Osteoblast (primary cell): ENCODE measurements at places on chromosomes 2 and 18. TPM values are rescaled to one million over a fixed set of nuclear protein-coding genes. Genes with fewer than 3 reads are reported as not detected.
A peak's percentile ranks its signal among the peaks of the same experiment; 100 is the strongest.

DNA sequence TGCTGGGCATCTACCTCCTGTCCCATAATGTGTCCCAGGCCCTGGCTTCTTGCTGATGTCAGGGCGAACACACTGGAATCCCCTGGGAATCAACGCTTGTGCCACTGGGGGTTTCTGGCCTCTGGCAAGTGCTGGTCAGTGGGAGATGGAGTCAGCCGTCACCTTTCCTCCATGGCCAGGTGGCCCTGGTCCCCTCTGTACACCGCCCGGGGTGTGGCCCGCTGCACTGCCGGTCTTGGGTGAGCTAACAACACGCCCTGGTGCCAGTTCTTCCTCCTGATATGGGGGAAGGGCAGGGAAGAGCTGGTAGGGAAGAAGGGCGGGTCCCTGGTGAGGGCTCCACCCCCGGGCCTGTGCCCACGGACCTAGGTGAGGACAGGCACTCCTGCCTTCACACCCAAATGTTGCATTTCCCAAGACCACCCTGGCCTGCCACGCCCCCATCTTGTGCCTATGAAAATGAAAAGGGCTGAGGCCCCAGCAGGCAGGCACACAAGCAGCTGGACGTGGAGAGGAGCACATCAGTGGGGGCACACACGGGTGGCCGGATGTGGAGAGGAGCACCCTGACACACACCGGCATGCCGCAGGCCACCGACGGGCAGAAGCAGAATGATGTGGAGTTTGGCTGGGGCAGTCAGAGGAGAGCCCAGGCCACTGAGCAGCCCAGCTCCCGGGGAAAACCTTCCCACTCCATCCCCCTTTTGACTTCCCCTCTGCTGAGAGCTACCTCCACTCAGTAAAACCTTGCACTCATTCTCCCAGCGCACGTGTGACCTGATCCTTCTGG is 140.5 kb downstream of the ASB1 start:
- no peak for DNase-seq
- peaks cover 45% of the 10 kb centered on the region for H3K27me3 ChIP-seq
- H3K27ac ChIP-seq = no peak overlapping the region
- H3K4me3 ChIP-seq = no peak overlapping the region

The SP140L gene
- 15.6 and 18.6 TPM in 2 replicates for total RNA-seq

- H3K4me1 ChIP-seq = no peaks in the 10 kb centered on the region
- no peaks in the 10 kb centered on the region for H3K27me3 ChIP-seq
- no peak for DNase-seq
- H3K36me3 ChIP-seq = no peaks in the 10 kb centered on the region
- H3K4me3 ChIP-seq = no peak overlapping the region
- no peak overlapping the region for H3K27ac ChIP-seq
Measured at GRCh38 chr2:147614979-147615470, 229.8 kb upstream of the ACVR2A start.

GRCh38 chr2:158403237-158403636 is 53.3 kb downstream of the CCDC148 start:
- H3K36me3 ChIP-seq = no peaks in the 10 kb centered on the region
- H3K4me1 ChIP-seq = peaks cover 4% of the 10 kb centered on the region
- no peak for DNase-seq
- H3K27ac ChIP-seq = no peak overlapping the region
- no peak overlapping the region for H3K4me3 ChIP-seq
- no peaks in the 10 kb centered on the region for H3K27me3 ChIP-seq

DNA sequence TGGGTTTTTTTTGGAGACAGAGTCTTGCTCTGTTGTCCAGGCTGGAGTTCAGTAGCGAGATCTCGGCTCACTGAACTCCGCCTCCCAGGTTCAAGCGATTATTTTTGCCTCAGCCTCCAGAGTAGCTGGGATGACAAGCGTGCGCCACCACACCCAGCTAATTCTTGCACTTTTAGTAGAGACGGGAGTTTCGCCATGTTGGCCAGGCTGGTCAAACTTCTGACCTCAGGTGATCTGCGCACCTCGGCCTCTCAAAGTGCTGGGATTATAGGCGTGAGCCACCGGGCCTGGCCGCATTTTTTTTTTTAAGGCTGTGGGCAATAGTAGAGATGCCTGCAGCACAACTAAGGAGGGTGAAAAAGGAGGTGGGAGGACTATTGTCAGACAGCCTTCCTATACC is 41.7 kb upstream of the ZNF532 start:
- no peak for DNase-seq
- H3K4me1 ChIP-seq = no peaks in the 10 kb centered on the region
- no peak overlapping the region for H3K4me3 ChIP-seq

DNA sequence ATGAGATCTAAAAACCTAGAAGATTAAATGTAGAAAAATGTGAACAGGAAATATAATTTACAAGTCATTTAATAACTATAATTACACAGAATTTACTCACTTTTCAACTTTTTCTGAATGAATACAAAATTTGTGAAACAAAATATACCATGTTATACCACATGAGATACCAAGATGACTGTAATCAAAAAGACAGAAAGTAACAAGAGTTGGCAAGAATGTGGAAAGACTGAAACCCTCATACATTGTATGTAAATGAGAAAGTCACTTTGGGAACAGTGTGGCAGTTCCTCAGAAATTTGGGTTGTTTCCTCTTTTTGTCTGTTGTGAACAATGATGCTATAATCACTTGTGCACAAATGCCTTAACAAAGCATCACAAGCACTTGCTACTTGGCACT is 145.4 kb upstream of the ZNF804A start:
- no peak overlapping the region for H3K27ac ChIP-seq
- H3K4me3 ChIP-seq = no peak overlapping the region
- H3K36me3 ChIP-seq = no peaks in the 10 kb centered on the region
- no peaks in the 10 kb centered on the region for H3K27me3 ChIP-seq
- H3K4me1 ChIP-seq = no peaks in the 10 kb centered on the region

GRCh38 chr2:226066391-226066790 is 666.9 kb downstream of the NYAP2 start:
- H3K36me3 ChIP-seq = no peaks in the 10 kb centered on the region
- DNase-seq = no peak
- H3K4me3 ChIP-seq = no peak overlapping the region
- no peak overlapping the region for H3K27ac ChIP-seq

The LRATD1 gene
- total RNA-seq = 5.8 and 10.0 TPM in 2 replicates

GRCh38 chr2:132470746-132471145 is 54.1 kb downstream of the GPR39 start:
- H3K36me3 ChIP-seq = no peaks in the 10 kb centered on the region
- H3K27ac ChIP-seq = no peak overlapping the region
- H3K4me1 ChIP-seq = no peaks in the 10 kb centered on the region

DNA sequence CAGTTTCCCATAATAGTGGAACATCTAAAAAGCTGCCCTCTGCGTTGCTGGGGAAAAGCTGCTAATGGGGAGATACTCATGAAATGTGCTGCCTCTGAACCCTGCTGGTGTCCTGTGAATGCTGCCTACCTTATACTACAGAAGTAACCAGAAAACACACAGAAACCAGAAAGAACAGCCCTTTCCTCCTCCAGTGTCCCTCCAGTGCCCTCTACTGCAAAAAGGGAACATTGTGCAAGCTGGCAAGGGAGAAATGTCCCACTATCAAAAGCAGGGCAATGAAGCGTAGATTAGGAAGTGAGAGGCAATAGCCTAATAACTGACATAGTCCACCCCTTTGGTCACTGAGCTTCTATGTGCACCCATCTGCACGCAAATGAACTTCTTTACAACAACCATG is 162.7 kb upstream of the ETAA1 start:
- no peaks in the 10 kb centered on the region for H3K27me3 ChIP-seq
- no peak overlapping the region for H3K4me3 ChIP-seq
- no peaks in the 10 kb centered on the region for H3K36me3 ChIP-seq
- no peak overlapping the region for H3K27ac ChIP-seq

The ARID5A gene
- 7.6 and 9.7 TPM in 2 replicates for total RNA-seq

The MERTK gene
- total RNA-seq = 0.59 and 0.72 TPM in 2 replicates

DNA sequence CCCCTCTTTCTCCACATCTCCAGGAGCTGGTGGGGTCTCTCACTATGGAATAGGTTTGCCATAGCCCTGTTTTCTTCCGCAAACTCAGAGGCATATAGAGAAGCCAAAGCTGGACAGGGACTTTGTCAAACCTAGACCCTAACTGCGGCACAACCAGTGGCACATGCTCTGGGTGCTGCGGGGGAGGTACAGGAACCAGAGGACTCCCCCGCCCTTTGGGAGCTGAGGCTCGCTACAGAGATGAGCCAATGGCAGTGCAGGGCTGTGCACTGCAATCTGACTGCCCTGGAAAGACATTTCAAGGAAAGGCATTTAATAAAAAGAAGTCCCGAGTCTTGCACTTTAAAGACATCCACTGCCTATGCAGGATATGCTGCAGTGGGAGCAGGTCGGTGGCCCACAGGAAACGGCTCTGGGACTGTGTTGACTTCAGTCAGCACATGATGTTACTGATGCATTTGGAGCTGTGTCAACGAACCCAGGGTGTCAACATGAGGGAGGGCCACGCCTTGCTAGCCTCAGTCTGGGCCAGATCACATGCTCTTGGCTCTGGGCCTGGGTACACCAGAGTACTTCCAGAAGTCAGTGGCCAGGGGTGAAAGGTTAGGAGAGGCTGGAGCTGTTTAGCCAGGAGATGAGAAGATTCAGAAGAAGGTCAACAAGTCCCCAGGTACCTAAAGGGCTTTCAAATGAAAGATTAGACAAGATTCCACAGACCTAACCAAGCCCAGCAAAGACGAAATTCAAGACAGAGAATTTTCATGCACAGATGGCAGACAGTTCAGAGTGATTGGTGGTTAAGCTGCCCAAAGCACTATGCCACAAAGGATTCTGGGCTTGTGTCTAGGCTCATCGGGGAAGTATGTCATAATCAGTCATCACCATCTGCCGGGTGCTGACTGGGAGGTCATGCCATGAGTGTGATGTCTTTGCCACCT is 8.2 kb downstream of the SLC35F6 start:
- peaks cover 31% of the 10 kb centered on the region for H3K36me3 ChIP-seq
- H3K27me3 ChIP-seq = no peaks in the 10 kb centered on the region
- H3K4me1 ChIP-seq = peaks cover 22% of the 10 kb centered on the region
- H3K4me3 ChIP-seq = no peak overlapping the region
- peak overlapping the region; percentile 40 for H3K27ac ChIP-seq

DNA sequence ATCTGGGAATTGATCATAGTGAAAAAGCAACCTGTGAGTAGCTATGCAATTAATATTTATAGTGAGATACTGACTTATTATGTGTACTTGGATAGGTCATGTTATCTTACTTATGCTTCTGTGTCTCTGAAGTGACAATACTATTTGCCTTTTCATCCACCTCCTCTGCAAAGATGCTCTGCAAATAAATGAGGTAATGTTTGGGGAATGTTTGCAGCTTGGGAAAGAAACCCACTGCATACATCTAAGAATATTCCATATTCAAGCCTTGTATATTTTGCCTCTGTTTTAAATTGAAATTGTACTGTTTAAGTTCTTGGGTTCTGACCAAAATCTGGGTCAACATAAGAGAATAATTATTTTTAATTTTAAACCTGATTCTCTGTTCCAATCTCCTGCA is 217.4 kb upstream of the DTNA start:
- no peak overlapping the region for H3K27ac ChIP-seq
- H3K4me3 ChIP-seq = peak overlapping the region; percentile 67
- DNase-seq = peak; percentile 47
- H3K27me3 ChIP-seq = peaks cover 16% of the 10 kb centered on the region
- H3K36me3 ChIP-seq = no peaks in the 10 kb centered on the region
